ENCODE measurements at places on chromosomes 4 and X. TPM values are rescaled to one million over a fixed set of nuclear protein-coding genes. Genes with fewer than 3 reads are reported as not detected.

CHST7 gene
- 2.7 TPM for total RNA-seq

FMR1NB gene
- total RNA-seq = not detected

MEPE gene
- not detected for total RNA-seq

- DNase-seq = no peak
These were observed 84.8 kb downstream of the AFAP1 start for GRCh38 chr4:7854697-7855370.

- no peak for DNase-seq
These were observed 464.1 kb downstream of the IDS start for GRCh38 chrX:149040873-149041535.

GRCh38 chrX:155434906-155435743 is 23.3 kb downstream of the F8A3 start:
- DNase-seq = no peak

- DNase-seq = no peak
These were observed 150.1 kb downstream of the COMMD8 start for GRCh38 chr4:47313384-47313783.

GRCh38 chr4:186617921-186618320 is 62.6 kb upstream of the MTNR1A start:
- DNase-seq = no peak

GRCh38 chrX:15751155-15751819 is 13.2 kb downstream of the CA5B start:
- peak; percentile 72 for DNase-seq

- DNase-seq = no peak
These were observed 180.0 kb downstream of the NKX6-1 start for GRCh38 chr4:84319124-84319523.

- no peak for DNase-seq
These were observed 136.7 kb downstream of the CBLL2 start for GRCh38 chrX:22409418-22409817.
